HL-60 (cell line): ENCODE measurements at places on chromosomes 13 and 19.

- DNase-seq = no peak
Measured at GRCh38 chr13:44744880-44745633, 168.9 kb upstream of the TSC22D1 start.

- no peak for DNase-seq
Measured at GRCh38 chr13:51804295-51805172, 571 bp upstream of the DHRS12 start.

DNA sequence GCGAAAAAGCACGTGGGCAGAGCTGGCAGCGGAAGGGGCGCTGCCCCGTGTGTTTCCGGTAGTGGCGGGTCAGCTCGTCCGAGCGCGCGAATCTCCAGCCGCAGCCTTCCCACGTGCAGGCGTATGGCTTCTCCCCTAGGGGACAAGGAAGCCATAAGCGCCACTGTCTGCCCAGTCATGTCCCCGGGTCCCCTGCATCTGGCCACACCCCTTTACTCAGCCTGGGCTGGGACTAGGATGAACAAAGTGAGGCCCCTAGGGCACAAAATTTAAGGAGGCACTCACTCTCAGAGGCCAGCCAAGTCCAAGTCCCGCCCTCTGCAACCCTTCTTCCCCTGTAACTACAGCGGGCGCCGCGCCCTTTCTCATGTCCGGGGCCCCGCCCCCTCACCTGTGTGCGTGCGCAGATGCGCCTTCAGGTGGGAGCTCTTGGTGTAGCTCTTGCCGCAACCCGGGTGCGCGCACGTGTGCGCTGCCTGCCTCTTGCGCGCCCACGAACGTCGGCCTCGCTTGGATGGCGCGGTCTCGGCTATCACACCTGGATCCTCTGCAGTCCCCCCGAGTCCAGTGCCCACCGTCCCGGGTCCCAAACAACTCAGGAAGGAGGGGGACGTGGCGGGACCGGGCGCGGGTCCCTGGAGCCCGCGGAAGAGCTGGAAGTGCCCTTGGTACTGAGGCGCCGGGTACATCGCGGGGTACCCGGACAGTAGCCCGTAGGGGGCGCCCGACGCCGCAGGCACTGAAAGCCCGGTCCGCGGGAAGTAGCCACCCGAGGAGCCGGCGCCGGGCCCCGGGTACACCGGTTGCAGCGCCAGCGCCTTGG is 1.9 kb downstream of the KLF1 start:
- DNase-seq = peak; percentile 93

- DNase-seq = no peak
Measured at GRCh38 chr19:5104871-5105351, 136.0 kb downstream of the KDM4B start.

GRCh38 chr19:46283771-46284170 is 13.1 kb upstream of the HIF3A start:
- DNase-seq = no peak
